ENCODE measurements at places on chromosomes 11 and 22.

DNA sequence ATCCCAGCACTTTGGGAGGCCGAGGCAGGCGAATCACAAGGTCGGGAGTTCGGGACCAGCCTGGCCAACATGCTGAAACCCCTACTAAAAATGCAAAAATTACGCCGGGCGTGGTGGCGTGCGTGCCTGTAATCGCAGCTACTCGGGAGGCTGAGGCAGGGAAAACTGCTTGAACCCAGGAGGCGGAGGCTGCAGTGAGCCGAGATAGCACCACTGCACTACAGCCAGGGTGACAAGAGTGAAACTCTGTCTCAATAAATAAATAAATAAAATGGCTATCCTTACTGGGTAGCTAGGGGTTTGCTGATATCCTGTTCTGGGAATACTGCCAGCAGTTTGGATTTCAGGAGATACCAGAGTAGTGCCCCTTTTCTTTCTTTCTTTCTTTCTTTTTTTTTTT is 2.4 kb upstream of the RBM14 start:
- DNase-seq: no peak

DNA sequence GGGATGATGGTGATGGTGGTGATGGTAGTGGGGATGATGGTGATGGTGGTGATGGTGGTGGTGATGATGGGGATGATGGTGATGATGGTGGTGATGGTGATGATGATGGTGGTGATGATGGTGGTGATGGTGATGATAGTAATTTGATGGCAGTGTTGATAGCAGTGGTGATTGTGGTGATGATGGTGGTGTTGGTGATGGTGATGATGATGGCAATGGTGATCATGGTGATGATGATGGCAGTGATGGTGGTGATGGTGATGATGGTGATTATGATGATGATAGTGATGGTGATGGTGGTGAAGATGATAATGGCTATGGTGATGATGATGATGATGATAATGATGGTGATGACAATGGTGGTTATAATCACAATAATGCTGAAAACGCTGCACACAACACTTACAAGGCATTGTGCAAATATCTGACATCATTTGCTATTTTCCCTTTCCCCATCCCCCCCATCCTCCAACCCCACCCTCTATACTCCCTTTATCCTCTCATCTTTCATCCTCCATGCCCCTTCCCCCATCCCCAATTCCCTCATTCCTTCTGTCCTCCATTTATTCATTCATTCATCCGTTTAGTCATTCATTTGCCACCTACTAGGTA is 230.1 kb downstream of the BRD1 start:
- DNase-seq: no peak

GRCh38 chr22:29689880-29690213 is 30.0 kb upstream of the CABP7 start:
- DNase-seq: peak; percentile 35

DNA sequence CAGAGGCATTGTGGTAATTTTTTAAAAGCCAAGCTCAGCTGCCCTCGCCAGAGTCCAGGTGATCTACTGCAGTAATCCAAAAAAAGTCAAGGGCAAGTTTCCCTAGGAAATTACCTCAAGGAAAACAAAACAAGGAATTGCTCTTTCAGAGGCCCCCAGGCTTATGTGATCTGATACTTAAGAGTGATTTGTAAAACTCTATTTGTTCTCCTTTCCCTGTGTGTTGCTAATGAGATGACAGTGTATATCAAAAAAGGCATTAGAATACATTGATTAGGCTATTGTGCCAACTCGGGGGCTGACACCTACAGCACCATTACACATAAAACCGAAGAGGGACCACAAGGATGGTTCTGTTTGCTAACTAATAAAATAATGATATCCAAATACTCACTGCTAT is 44.5 kb upstream of the CHRM4 start:
- no peak for DNase-seq

DNA sequence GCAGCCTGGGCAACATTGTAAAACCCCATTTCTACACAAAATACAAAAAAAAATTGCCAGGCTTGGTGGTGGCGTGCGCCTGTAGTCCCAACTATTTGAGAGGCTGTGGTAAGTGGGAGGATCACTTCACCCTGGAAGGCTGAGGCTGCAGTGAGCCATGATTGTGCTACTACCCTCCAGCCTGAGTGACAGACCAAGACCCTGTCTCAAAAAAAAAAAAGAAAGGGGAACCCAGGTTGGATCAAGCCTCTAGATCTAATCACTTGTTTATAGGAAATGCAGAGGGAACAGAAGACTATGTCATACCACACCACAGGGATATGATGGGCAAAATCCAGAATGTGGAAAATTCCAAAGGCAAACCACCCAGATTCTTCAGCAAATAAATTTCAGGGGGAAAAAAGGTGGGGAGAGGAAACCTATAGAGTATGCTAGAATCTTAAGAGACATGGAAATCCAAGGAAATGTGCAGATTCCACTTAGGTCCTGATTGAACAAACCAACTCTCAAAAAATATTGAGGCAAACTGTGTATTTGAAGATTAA is 16.5 kb upstream of the MALAT1 start:
- DNase-seq: no peak

- no peak for DNase-seq
Measured at GRCh38 chr11:35855671-35856070, 88.2 kb upstream of the LDLRAD3 start.

GRCh38 chr22:40855071-40855978 is 1.1 kb downstream of the ST13 start:
- DNase-seq: no peak

GRCh38 chr11:72836111-72836510 is 21.9 kb downstream of the ATG16L2 start:
- DNase-seq: no peak

DNA sequence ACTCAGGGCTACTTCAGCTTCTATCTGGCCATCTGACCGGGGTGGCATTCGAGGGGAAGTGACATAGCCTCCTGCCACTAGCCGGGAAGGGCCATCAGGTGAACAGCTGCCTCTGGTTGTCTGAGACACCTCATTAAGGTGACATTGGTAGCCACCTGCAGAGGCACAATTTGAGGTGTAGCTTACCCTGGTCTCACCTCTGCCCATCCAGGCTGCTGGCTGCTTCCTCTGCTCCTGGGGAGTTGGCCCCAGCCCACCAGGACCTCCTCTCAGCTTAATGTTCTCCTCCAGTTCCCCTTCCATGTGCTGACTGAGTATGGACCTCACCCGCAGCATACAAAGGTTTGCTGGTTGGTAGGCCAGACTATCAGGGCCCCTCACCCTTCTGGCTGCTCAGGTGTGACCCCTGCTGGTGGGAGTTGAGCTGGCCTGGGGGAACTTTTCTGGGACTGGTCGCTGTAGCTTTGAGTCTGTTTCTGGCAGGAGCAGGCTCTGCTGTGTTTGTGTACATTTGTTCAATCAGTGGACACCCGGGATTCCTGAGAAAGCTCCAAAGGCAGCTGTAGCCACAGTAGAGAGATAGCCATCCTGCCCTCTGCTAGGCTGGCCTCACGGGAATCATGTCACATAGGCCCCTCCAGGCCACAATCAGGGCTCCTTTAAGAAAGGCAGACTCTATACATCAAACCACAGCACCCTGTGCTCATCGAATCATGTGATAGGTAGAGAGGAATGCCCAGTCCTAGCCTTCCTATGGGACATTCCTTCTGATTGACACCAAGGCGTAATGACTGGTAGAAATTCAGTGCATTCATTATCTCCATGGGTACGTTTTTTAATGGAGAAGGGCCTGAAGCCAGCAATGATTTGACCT is 295.1 kb upstream of the PLET1 start:
- peak; percentile 44 for DNase-seq

- no peak for DNase-seq
Measured at GRCh38 chr22:48807155-48807554, 1020.5 kb downstream of the BRD1 start.

- no peak for DNase-seq
Measured at GRCh38 chr11:96309016-96309642, 33.9 kb downstream of the MAML2 start.

DNA sequence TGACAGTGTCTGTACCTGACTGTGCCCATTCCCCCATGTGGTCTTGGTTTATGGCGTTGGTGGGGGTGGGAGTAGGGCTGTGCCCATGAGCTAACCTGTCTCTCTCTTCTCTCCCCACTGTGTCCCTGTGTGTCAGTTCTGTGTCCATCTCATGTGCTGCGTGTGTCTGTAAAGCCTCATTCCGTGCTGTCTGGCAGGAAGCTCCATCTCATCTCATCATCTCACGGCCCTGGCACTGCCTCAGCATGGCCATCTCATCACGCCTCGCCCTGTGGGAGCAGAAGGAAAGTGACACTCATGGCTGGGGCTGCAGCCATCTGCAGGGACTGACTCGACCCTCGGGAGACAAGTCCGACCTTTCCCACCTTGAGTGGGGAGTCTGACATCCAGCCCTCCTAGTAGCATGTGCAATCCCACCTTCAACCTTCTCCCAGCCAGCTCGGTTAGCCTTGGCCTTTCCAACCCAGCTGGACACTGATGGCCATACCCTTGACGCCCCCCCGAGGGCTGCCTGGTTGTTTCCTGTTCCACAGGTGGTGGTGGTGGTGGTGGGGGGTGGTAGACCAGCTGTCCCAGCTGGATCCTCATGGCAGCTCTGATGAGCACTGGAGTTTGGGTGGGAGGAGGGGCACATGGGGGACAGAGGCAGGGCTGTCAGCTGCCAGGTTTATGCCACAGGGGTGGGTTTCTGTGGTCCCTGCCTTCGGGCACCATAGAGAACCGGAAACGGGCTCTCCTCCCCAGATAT is 19.0 kb downstream of the MYO18B start:
- no peak for DNase-seq

GRCh38 chr11:47186076-47186699 is at the start of gene PACSIN3:
PACSIN3 (minus strand) TSS chr11:47186434; CDS start chr11:47182727, 3,707 bp downstream.
- DNase-seq: peak; percentile 58

GRCh38 chr11:118051611-118052461 is 25.0 kb upstream of the TMPRSS4 start:
- peak; percentile 54 for DNase-seq

GRCh38 chr11:16418428-16419097 is 62.2 kb upstream of the SOX6 start:
- DNase-seq: no peak

GRCh38 chr11:28836285-28837081 is 728.3 kb downstream of the METTL15 start:
- DNase-seq: no peak

DNA sequence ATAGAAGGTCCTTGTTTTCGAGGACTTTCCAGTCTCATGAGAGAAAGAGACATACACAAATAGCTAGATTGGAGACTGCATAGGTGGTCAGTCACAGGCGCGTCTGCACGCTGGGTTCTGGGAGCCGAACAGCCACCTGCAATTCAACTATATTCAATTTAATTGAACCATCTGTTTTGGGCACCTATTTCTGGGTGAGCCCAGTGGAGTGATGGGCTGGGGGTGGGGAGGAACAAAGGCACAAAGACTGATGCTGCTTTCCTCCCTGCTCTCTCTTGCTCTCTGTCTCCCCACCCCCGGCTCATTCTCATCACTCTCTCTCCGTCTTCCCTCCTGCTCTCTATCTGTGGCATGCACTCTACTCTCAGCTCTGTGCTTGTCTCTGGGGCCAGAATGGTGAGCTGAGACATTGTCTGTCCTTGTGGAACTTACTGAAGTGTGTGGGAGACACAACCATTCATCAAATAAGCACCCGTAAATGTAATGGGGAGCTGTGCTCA is 48.1 kb upstream of the B3GAT1 start:
- no peak for DNase-seq

DNA sequence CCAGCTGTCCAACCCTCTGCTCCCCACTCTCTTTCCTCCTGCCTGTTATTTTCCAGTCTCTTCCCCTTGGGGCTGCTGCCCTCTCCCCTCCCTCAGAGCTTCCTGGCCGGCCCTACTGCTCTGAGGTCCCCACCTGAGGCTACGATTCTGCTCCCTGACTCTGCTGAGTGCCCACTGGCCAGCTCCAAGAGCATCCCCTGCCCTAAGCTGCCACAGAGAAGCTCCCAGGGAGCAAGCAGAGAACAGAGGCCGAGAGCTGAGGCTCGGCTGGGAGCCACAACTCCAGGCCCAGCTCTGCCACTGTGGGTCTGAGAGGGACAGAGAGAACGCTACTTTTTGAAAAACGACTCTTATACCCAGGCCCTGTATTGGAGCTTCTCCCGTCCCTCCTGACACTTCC is 61.1 kb downstream of the CHRDL2 start:
- DNase-seq: no peak

- no peak for DNase-seq
Measured at GRCh38 chr22:17064498-17065100, 20.2 kb upstream of the IL17RA start.

DNA sequence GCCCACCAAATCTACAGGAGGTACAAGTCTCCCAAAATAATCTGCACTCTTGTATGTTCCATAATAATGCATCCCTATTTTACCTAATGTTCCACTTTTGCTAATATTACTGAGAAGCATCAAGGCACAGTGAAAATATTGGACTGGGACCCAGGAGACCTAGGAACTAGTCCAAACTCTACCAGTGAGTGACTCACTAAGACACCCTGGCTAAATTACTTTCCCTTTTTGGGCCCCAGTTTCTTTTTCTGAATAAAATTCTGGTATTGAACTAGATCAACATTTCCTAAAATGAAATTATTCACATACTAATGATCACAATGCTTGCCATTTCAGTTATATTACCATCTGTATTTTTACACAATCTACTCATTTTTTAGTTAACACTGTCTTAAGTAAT is 19.6 kb downstream of the THAP12 start:
- DNase-seq: no peak

DNA sequence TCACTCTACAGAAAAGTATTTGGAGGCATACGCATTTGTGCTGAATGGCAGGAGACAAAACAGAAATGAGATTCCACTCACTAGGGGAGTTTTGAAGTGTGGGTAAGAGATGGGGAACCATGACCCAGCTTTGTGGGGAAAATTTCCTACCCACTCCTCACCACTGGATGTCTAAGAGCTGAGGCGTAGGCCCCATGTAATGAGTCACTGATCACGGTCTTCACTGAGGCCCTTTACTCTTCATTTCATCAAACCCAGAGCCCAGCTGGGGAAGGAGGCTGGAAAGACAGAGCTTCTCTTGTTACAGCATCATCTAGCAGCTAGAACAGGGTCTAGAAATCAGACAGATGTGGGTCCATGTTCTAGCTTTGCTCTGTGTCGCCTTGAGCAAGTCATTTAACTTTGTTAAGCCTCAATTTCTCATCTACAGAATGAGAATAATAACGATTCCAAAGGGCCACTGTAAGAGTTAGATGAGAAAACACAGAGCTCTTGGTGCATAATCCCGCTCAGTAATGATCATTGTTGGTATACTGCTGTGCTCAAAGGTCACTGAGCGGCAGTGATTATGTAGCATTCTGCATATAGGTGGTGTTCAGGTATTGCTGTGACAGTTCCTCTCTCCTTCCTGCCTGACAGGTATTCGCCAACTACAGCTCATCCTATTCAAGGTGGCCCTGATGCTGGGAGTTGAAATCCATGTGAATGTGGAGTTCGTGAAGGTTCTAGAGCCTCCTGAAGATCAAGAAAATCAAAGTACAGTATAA is 97.2 kb downstream of the MICAL2 start:
- DNase-seq: peak; percentile 49

DNA sequence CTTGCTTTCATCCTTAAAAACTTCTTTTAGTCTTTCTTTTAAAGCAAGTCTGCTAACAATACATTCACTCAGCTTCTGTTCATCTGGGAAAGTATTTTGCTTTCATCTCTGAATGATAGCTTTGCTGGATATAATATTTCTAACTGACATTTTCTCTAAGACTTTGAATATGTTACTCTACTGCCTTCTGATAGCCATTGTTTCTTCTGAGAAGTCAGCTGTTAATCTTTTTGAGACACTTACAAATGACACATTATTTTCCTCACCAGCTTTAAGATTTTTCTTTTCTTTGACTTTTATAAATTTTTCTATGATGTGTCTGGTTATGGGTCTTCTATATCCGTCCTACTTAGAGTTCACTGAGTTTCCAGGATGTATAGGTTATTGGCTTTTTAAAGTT is 643.1 kb downstream of the KCNA4 start:
- DNase-seq: no peak

Measured in stimulated activated CD4-positive, alpha-beta T cell treated with anti-CD3 and anti-CD28 coated beads, TNF-alpha, amount 100 ng/mL, for 24 hours (primary cell).